ENCODE measurements at places on chromosomes 6 and 20. TPM values are rescaled to one million over a fixed set of nuclear protein-coding genes. Genes with fewer than 3 reads are reported as not detected.

The MOCS3 gene
- 3.0 TPM for total RNA-seq

The TAGAP gene
- total RNA-seq: 261 TPM

The RCAN2 gene
- not detected for total RNA-seq

The PRRC2A gene
- total RNA-seq: 215 TPM

The SLC35F1 gene
- not detected for total RNA-seq

The SSTR4 gene
- not detected for total RNA-seq

The LAMP5 gene
- not detected for total RNA-seq
